Posterior cingulate gyrus (tissue), 11 donors: ENCODE measurements at places on chromosomes 3 and 15.

DNA sequence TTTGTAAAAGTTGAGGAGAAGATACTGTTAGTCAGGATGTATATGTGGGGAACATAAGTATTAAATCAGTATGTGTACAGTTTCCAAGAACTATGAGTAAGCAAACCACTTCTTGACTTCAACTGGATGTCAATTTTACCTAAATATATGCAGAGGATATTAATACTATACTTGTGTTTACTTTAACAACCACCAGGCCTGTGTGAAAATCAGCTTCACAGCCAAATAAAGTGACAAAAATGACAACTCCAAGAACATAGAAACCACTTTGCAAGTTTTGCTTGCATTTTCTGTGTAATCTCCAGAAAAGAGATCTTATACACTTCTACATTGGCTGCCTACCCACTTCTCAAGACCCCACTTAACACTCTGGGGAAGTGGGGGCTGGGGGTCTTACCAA, 293.3 kb upstream of the RORA start:
- DNase-seq: no peak

- no peak for DNase-seq
Measured at GRCh38 chr3:113008117-113008516, 17.3 kb downstream of the GTPBP8 start.

GRCh38 chr3:152030320-152030719, 156.9 kb downstream of the SUCNR1 start:
- DNase-seq: no peak

GRCh38 chr3:57434041-57434440, 110.1 kb downstream of the DNAH12 start:
- no peak for DNase-seq
